ENCODE measurements at places on chromosomes 16 and 17.
A peak's percentile ranks its signal among the peaks of the same experiment; 100 is the strongest.

GRCh38 chr17:59289981-59290301 lies 41.5 kb upstream of the YPEL2 start:
- DNase-seq, result peak; percentile 75

DNA sequence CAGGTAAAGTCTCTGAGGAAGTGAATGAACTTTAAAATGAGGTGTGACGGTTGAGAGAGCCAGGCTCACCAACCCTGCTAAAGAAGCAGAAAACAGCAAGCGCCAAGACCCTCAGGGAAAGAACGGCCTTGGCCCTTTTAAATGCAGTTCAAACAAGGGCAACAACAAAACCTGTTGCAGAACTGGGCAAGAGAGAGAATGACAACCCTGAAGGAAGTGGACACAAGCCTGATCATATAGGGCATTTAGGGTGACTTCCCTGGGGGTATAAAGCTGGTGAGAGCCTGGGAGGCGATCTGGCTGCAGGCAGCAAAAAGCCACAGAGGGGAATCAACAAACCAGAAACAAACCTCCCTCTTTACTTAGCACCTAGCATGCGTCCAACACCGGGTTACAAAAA lies 1.0 kb downstream of the CPPED1 start:
- peak; percentile 12 for DNase-seq

DNA sequence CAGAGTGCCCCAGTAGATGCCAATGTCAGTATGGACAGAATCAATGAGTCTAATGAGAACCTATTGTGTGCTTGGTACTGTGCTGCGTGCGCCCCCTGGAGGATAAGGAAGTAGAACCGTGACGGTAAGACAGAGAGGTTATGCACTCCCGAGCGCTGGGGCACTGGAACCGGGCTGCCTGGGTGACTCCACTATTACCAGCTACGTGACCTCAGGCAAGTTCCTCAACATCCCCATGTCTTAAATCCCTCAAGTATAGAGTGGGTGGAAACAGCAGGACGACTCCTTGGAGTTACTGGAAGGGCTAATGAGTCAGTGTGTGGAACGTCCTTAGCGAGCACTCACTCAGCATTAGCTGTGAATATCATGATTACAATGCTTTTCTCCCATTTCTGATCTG lies 16.2 kb downstream of the CHST4 start:
- peak; percentile 83 for DNase-seq

GRCh38 chr17:31524926-31525800 lies 133.7 kb downstream of the RAB11FIP4 start:
- DNase-seq, result peak; percentile 91

DNA sequence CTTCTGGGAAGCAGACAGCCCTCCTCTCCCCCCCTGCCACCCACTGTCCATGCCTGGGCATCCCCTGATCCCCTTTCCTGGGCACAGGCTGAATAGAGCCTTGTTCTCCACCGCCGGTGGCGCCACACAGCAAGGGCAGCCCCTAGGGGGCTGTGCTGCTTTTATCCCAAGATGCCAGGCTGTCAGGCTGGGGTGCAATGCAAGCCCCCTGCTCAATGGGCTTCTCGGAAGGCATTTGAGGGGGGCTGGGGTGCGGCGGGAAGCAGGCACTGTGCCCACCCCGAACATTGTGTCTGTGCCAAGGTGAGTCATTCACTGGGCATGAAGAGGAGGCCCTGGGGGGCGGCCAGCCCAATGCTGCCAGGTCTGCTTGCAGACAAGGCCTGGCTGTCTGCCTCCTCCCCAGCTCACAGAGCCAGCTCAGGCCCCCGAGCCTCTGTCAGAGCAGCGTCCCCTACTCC lies 1.5 kb upstream of the GFAP start:
- DNase-seq, result no peak

- no peak for DNase-seq
These were observed 27.4 kb upstream of the MSI2 start for GRCh38 chr17:57228911-57229310.

DNA sequence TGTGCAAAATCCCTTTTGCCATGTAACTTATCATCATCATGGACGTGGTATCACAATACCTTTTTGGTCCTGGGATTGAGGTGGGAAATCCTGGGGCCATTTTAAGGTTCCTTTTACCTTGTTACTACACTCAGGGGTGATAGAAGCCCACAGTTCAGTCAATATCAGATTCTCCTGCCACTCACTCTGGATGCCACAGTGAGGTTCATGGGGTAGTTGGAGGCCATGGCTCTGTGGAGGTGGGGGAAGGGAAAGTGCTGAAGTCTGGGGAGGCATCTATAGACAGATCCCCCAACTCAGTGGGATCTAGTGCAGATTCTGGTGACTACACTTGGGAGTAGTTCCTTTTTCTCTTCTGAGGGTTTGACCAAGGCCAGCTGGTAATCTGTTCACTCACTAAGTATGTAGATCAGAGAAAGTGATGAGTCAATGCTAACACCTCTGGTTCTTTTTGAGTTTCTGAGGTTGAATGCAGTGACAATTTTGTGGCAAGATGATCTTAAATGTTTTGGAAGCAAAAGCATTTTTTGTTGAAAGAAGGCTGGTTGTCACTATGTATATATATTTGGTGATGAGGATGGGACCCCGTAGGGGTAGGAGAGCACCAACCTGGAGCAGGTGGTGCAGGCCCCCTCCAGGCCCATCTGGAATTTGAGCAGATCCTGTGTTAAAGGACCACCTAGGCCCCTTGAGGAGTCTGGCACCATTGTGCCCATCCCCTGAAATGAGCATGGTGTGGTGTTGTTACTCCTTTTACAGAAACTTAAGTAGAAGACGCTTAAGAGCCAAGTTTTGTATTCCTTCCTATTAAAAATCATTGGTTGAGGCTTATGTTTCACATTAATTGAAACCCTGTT lies 18.8 kb upstream of the IRF8 start:
- no peak for DNase-seq

GRCh38 chr16:83682116-83682867 lies 125.5 kb upstream of the HSBP1 start:
- no peak for DNase-seq

DNA sequence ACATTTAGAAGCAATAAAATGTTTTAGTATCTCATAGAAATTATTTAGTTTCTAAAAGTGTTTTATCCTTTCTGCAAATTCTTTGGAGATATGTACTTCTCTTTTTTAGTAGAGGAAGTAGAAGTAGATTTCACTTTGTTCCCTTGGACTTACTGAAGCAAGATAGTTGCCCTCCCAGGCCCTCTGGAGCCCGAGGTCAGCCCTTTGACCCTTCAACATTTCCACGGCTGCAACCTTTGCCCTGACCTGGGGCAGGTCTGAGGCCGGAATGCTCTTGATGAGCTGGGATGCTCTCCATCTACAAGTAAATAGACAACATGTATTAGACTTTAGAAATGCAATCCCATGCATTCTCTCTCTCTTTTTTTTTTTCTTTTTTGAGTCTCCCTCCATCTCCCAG lies 167.5 kb downstream of the CDK5R1 start:
- no peak for DNase-seq

DNA sequence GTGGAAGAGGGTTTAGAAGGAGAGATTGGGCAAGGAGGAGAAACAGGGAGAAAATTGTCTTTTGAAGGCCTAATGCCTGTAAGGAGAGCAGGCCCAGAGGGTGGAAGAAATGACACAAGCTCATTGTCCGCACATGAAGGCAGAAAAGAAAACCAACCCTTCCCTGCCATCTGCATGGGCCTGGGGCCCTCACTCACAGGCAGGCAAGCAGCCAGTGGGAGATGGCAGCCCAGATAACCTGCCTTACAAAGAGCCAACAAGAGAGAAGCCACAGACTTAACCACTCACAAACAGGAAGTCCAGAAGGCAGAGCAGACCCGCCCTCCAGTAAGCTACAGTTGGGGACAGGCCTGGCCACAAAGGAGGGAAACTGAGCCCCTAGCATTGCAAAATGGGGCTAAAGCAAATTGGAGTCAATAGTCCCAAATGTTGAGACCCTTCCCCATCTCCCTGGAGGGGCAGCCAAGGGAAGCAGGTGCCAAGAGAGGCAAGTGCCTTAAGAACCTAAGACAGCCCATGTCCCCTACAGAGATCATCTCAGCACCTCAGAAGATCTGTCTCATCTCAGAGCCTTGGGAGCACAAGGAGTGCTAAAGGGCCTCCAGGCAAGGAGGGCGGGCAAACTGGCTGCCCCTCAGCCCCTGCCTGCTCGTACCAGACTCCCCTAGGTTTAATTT lies 7.3 kb upstream of the TSPOAP1 start:
- peak; percentile 97 for DNase-seq

GRCh38 chr16:6193718-6194117 lies 1096.1 kb upstream of the EEF2KMT start:
- DNase-seq, result peak; percentile 19

- DNase-seq, result peak; percentile 82
These were observed 26.0 kb downstream of the COPZ2 start for GRCh38 chr17:48011405-48012150.

DNA sequence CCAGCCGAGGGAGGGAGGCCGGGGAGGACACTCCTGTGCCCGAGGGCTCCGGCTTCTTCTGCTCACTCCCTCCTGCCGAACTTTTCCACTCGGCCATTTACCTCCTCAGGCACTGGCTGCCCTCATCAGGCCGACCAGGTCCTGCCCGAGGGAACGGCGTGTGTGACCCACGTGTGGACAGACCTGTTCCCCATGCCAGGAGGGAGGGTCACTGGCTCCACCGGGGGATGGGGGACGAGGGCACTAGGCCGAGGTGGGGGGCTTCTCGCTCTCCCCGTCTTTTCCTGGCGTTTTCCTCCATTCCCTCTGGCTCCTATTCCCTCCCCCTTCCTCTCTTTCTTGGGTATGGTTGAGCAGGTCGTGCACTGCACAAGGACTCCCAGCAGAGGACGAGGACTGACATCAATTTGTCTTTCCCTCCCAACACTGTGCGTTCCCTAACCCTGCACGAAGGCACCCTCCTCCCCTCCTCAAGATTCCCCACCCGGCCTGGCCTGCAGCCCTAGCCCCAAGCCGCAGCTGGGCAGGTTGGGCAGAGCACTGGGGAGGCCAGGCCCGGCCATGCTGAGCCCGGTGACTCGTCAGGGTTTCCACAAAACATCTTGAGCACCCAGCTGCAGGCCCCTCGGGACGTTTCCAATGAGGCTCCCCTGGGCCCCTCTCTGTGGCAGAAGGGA lies 3.2 kb upstream of the IL17C start:
- no peak for DNase-seq

DNA sequence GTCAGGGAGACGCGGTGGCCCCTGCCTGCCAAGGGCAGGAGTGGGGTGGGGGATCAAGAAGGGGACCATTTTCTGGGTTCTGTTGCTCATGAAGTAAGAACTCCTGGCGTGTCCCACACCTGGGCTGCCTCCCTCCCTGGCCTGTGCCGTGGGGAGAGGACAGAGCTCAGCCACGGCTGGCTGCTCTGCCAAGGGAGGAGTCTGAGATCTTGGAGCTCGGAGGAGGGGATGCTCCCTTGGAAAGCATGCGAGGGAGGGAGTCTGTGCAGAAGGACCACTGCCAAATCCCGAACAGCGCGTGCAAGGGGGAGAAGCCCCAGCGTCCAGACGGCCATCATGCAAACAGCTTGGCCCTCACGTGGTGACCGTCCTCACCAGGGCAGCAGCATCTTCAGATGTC lies 64.2 kb upstream of the ZNF469 start:
- DNase-seq, result no peak

DNA sequence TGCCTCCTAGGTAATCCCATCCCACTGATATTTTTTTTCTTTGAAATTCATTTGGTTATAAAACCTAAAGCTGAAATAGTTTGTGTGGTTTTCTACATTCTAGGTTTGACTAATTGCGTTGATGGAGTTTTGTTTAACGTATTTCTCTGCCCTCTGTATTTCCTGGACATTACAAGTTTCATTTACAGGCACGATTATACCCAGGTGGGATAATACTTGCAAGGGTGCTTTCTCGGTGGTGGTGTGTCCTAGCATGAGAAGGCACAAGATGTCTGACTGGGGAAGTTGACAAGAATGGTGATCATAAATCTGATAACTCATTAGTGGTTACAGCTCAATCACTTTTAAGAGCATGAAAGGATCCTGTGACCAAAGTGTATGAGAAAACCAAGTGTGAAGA lies 45.0 kb downstream of the DYNLRB2 start:
- DNase-seq, result no peak

- no peak for DNase-seq
These were observed 39.3 kb downstream of the DHRS7B start for GRCh38 chr17:21165922-21166594.

- DNase-seq, result no peak
These were observed 2231.0 kb downstream of the TP53TG3F start for GRCh38 chr16:35690413-35690812.

DNA sequence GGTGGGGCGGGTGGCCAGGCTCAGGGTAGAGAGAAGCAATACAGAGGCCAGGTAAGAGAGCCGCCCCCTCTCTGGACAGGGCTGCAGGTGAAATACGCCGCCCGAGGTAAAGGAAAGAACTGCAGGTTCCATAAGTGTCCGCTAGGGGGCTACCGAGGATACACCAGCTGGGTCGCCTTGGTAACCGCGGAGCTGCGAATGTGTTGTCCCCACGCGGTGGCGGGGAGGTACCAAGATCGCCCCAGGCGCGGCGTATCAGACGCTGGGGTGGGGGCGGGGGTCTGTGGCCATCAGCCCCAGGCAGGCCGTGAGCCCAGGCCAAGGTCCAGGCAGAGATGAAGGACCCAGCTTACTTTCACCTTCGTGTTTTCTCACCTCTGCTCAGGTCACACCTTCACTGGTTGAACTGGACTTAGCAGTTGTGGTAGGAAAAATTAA lies 18.4 kb upstream of the ZFP90 start:
- DNase-seq, result peak; percentile 96

DNA sequence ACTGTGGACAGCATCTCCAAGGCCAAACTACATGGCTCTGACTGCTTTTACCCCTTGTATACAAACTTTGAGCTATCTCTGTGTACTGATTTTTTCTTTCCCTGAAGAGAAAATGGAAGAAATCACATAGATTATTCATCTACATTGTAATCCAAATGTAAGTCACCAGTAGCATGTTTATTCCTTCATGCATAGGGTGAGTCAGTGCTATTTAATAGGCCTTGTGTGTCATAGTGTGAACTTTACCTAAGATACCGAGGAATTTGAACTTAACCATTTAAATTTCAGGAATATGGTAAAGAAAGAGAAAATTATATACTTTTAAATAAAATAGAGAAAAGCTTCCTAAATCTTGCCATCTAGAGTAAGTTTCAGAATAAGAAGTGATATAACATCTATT lies 16.5 kb downstream of the PHKB start:
- no peak for DNase-seq
